ENCODE measurements at places on chromosomes 12 and 14.

GRCh38 chr12:53207042-53207441 is at the start of gene ITGB7:
Gene ITGB7, minus strand, starts transcription at chr12:53207251. Its CDS starts 6,808 bp downstream, at chr12:53200443.
- DNase-seq, result peak; percentile 37

DNA sequence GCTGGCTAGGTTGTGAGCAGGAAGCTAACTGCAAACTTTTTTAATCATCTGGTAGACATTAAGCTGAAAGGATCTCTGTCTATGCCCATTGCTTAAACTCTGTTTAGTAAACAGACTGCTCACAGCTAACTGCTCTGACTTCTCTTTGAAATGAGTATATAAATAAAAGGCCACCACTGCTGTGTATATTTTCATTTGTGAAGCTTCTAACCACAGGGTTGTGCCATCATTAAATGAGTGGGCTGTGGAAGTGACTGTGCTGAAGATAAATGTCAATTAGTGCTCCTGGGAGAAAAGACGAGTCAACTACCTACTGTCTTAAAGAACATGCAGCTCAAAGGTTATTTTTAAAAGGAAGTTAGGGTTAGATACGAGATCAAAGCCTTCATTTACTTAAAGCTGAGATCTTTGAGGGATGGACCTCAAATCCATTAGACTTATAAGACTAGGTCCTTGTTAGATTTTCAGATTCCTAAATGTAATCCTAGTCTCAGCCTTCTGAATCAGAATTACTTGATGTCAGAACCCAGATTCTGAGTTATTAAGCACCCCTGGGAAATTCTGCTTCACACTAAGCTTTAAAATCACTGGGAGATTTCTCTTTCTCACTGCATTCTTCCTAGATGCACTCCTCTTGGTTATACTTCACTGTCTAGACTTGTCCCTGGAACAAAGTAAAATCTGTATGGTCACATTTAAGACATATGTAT is 213.1 kb upstream of the FLRT2 start:
- DNase-seq, result peak; percentile 88

GRCh38 chr12:114661245-114661644 is 22.7 kb downstream of the TBX3 start:
- DNase-seq, result no peak

GRCh38 chr12:121793440-121793837 is at the start of gene RHOF:
Gene RHOF, minus strand, starts transcription at chr12:121793688. Its CDS starts 55 bp downstream, at chr12:121793633.
- DNase-seq, result peak; percentile 77

DNA sequence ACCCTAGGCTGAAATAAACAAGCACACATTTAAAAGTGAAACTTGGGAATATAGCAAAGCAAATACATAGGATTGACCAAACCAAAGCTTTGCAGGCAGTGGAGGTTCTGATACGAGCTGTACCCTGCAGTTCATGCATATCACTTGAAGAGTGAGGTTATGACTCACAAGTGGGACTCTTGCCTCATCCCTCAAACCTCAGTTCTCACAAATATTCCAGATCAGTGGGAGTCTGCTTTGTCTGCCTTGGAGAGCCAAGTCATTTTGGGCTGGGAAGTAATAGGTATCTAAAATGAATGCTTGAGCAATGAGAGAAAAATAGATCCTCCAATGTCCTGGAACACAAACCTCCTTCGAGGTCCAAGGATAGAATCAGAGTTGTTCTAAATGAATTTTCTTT is 116.4 kb downstream of the LRIG3 start:
- DNase-seq, result peak; percentile 10
